ENCODE measurements at places on chromosomes 12 and 14.

DNA sequence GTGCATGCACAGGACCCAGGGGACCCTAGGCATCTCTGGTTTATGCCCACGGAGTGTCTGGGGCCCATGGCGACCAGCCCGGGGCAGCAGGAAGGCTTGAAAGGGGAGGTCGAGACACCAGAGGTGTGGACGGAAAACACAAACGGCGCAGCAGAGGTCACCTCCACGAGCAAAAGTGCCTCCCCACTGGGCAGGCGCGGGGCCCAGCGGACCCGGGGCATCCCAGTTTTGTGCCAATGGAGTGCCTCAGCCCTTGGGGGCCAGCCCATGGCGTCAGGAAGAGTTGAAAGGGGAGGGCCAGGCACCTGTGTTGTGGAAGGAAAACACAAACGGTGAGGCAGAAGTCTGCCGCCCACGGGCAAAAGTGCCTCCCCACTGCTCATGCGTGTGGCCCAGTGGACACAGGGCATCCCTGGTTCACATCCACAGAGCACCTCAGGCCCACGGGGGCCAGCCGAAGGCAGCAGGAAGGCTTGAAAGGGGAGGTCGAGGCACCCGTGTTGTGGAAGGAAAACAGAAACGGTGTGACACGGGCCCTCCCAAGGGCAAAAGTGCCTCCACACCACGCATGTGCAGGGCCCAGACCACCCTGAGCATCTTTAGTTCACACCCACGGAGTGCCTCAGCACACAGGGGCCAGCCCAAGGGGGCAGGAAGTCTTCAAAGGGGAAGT lies 378.8 kb downstream of the ALG10 start:
- no peak for DNase-seq

GRCh38 chr12:19542606-19543005 lies 103.3 kb downstream of the AEBP2 start:
- DNase-seq = no peak

DNA sequence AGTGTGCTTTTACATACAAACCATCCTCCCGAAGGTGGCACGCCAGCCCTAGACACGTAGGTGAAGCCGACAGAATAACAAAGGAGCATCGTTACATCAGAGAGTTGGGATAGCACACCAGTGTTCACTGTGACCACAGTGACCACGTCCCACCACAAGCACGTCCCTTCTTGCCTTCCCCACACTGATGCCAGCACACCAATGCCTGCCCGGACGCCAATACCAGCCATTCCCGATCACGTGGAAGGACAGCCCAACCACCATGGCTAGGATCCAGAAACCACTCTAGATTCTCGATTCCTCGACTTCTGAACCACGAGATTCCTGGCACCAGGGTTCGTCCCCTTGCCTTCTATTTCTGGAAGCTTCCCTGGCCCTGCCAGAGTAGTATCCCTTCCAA lies 48.0 kb upstream of the GPR68 start:
- DNase-seq = no peak

DNA sequence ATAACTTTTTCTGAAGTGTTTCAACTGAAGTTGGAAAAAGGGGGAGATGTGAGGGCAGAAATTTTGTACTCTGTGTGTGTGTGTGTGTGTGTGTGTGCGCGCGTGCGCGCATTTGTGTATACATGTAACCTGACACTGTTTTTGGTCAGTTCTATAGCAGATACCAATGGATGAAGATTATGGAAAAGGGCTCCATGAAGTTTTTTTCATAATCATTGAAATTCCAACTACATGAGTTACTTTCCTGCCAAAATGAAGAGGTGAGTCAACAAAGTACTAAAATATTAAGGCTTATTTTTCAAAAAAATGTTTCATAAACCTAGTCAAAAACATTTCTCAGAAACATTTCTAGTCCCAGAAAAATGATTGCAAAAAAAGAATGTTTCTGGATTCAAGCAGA lies 25.7 kb upstream of the CERS5 start:
- no peak for DNase-seq

DNA sequence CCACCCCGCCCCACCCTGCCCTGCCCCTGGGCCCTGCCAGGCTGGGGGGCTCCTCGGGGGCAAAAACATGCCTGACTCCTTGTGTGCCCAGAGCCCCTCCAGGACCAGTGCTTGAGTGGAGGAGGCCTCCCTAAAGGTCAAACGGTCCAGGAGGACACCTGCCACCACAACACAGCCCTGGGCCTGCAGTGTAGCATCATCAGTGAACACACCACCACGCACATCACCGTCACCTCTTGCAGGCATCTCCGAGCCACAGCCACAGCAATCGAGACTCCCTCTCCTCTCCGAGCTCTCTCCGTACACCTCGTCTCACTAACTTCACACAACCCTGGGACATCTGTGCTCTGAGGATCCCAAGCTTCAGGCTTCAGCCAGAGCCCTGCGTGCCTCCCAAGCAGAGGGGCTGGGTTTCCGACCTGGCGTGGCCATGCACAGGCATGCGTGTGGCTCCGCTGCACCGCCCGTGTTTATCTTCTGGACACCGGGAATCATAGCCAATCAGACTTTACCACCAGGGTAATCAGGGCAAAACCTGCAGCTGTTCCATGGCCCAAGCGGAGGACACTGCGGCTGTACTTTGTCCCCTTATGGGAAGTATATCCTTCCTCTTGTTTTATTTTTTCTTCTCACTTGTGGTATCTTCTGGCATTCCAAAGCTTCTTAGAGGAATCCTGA lies 6.2 kb upstream of the DIO3 start:
- DNase-seq = no peak

GRCh38 chr14:27145170-27145569 lies 547.3 kb upstream of the NOVA1 start:
- DNase-seq = no peak

DNA sequence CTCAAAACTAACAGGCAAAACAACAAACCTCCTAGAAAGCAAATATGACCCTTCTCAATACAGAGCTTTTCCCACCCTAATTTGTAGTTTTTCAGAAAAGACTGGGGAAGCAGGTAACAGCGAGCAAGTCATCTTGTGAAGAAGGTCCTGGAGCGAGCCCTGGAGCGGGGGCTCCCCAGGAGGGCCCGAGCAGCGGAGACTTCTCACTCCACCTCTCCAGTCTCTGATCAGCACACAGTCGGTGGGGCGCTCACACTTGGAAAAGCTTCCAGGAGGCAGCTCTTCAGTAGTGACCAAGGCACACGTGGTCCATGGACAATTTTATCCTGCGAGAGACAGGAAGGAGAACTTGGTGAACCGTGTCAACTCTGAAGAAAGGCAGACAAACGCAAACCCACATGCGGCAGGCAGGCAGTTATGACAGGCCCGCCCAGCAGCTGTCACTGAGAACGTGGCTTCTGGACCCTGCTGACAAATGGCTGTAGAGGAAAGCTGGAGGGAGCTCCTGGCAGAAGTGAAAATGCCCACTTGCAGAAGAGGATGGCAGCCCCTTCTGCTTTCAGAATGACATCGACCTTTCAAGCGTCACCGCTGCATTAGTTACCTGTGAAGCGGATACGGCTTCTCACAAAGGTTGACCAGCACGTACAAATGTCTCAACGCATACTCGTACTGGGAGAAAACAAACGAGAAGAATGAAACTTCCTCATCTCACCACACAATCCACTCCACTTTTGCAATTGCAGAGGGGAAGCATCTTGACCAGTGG lies 44.2 kb downstream of the LGMN start:
- DNase-seq = no peak

DNA sequence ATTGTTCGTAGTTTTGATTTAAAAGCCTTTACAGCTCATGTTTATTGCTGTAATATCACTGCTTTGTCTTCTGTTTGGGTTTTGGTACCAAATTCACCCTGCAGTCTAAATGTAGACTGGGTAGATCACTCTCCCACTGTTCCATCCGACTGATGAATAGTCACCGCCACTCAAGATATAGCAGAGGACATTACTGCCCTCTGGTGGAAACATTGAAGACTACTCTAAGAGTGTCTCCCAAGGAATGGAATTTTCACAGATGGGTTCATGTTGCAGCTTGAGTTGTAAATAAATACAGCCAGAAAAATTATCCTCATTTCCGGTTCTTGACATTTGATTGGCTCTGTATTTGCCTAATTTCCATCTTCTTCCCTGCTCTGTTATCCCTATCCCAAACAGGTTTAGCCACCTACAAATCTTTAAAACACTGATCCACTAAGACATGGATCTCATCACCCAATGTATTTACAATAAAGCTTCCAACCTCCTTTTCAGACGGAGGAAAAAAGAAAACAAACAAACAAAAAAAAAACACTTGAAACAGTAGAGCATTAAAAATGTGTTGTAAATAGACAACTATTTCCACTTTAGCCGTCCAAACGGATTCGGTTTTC lies 198.3 kb upstream of the CPNE8 start:
- DNase-seq = no peak

All from stimulated activated naive CD4-positive, alpha-beta T cell treated with Interleukin-2 at 50 U/mL for 16 hours (primary cell).